NCI-H748 treated with DMSO at 0.1 percent for 48 hours (cell line): ENCODE measurements at places on chromosomes 5 and 9.
A peak's percentile ranks its signal among the peaks of the same experiment; 100 is the strongest.

GRCh38 chr5:179267071-179267670 lies 78.1 kb downstream of the ADAMTS2 start:
- DNase-seq, result no peak

DNA sequence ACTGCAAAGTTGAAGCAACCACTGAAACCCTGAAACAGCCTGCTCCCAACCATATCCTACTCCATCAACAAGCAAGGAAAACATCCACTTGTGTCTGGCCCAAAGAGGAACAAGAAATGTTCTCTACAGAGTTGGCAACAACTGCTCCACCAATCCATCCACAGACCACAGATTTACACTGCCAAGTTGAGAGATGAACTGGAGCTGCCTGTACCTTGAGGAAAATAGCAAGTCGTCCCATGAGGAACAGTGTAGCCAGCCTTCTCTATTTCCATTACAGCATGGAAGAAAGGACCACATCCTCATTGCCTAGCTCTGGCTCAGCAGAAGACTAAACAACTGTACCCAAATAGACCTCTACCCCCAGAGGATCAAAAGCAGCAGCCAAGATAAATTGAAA lies 60.4 kb downstream of the DEPDC1B start:
- DNase-seq, result no peak

DNA sequence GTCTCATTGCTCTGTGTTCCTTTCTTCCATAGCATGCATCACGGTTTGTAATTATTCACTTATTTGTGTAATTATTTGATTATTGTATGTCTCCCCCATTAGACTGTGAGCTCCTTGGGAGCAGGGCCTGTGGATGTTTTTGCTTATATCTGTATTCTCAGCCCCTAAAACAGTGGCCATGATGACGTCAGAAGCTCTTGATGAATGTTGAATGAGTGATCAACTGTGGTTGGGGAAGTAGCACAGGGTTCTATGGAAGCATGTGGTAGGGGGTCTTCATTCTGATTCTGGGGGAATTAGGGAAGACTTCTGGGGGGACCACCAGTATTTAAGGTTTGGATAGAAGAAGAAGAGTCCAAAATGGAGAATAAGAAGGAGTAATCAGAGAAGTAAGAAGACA lies 6.0 kb downstream of the DNAI1 start:
- DNase-seq, result no peak

GRCh38 chr9:70480405-70480980 lies 66.0 kb upstream of the KLF9 start:
- peak; percentile 66 for DNase-seq

DNA sequence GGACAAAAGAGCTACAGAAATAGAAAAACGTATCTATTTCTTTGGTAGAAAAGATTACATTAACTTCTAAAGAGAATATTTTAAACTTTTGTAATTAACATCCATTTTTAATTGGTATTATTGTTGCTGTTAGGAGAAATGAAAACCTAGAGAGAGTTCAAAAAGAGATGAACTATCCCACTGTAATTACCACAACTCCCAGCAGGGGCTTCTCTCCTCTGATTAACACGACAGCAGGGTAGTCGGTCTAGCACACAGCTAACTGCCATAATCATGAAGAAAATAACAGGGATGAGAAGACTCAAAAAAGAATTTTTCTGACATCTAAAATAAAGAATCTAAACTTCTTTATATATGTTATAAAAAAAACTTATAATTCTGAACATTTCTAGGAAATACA lies 86.2 kb upstream of the CDH9 start:
- peak; percentile 75 for DNase-seq

- no peak for DNase-seq
Observed at GRCh38 chr9:16871336-16872151, 1.1 kb upstream of the BNC2 start.

DNA sequence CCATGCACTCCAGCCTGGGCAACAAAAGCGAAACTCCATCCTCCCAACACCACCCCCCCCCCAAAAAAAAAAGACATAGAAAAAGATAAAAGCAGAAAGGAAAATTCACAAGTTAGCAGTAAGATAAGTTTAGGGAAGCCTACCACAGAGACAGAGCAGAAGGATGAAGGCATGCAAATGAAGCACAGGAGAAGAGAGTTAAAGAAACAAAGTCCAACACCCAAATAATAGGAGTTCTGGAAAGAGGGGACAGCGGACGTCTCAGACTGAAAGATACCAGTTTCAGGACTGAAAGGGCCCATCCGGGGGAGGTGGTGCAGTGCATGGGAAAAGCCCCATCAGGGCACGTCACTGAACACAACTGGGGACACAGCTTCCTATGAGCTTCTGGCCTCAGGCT lies 54.3 kb downstream of the OTULIN start:
- no peak for DNase-seq

DNA sequence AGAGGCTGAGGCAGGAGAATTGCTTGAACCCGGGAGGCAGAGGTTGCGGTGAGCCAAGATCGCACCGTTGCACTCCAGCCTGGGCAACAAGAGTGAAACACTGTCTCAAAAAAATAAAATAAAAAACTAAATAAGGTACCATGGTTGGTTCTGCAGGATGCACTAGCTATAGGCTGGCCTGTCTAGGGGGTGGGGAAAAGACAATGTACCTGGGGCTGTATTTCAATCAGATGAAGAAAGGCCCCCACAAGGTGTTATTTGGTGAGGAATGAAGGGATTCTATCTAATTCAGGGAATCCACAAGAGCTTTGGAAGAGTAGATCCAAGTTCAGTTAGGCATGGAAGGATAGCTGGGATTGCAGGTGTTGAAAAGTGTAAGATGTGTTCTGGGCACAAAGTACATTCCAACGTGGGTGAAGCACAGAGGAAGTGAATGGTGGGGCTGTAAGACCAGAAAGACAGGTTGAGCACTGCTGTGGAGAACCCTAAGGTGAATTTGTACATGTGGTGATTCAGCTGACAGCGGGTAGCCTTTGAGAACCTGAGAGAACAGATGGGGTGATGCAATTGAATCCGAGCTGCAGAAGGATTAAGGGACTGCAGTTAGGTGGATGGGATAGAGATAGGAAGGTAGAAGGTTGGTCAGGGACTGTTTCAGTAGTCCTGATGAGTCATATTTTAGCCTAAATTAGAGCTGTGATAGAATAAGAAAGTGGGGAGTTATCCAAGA lies 71.8 kb downstream of the CAST start:
- no peak for DNase-seq
